ENCODE measurements at places on chromosomes 13 and 19.

DNA sequence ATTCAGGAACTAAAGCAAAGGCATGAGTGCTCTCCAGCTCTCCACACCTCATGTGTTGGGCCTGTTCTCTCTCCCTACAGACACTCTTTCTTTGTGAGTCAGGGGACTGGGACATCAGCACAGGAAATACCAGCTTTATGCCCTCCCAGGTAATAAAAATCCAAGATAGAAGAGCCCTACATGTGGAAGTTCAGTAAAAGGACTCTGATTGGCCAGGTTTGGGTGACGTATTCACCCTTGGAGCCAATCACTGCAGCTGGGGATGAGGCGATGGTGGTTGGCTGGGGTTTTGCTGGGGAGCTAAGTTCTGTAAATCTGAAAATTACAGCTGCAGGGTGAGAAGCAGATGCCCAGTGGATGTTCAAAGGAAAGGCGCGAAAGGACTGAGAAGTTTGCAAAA lies 32.5 kb downstream of the CCDC70 start:
- DNase-seq = no peak

- DNase-seq = no peak
These were observed 577 bp downstream of the ZNF181 start for GRCh38 chr19:34734537-34735103.

- no peak for DNase-seq
These were observed 105.8 kb downstream of the SOX1 start for GRCh38 chr13:112172641-112173251.

DNA sequence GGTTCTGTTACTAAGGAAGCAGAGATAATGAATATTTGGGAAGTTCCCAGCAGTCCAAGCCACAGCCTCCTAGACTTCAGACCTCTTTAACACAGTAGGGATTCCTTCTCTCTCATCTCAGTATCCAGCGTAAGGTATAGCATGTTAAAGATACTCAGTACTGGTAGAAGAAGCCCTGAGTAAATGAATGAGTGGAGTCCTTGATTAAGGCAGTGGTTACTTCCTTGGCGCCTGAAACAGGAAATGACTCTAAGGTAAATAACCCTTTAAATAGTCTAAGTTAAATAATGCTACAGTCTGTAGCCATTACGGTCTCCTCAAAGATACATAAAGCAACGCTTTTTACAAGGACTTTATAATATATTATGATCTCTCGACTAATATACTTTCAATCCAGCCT lies 650.8 kb upstream of the MIR17HG start:
- DNase-seq = no peak

DNA sequence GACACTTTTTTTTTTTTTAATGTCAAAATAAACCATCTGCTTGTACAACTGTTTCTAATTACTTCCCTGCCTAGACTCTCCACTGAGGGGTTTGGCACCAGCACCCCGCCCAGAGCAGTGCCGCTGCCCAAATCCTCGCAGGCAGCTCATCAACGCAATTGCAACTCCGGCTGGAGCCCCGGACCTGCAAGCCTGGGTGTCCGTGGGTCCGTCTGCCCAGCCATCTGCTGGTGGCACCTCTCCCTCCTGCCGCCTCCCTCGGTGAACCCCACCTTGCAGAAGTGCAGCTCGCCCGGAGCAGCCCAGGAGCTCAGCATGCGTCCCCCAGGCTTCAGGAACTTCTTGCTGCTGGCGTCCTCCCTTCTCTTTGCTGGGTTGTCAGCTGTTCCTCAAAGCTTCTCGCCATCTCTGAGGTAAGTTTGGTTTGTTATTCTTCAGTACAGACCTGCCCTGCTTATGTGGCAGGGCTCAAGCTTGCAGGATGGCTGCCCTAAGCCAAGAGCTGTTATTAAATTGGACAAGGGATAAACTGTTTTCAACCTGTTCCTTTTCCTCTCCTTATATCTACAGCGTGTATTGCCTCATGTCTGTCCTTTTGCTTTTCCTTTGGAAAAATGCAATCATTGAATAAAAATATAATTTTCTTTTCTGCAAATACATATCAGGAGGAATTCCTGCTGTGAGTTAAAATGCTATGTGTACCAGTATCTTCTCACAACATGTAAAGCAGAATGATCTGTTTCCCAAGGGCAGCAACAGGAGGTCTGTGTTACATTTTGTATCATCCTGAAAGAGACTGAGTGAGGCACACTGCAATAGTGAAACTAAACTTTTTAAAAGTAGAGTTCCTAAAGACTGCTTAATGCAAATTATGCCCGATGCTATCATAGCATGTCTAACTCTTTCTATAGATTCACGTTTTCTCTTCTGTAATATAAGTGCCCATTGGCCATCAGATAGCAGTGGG lies at the start of gene ITGBL1:
Gene ITGBL1 (plus strand): TSS at position 157 of the 967 bp plus-strand sequence. CDS start 159 bp downstream, at position 316.
- no peak for DNase-seq

DNA sequence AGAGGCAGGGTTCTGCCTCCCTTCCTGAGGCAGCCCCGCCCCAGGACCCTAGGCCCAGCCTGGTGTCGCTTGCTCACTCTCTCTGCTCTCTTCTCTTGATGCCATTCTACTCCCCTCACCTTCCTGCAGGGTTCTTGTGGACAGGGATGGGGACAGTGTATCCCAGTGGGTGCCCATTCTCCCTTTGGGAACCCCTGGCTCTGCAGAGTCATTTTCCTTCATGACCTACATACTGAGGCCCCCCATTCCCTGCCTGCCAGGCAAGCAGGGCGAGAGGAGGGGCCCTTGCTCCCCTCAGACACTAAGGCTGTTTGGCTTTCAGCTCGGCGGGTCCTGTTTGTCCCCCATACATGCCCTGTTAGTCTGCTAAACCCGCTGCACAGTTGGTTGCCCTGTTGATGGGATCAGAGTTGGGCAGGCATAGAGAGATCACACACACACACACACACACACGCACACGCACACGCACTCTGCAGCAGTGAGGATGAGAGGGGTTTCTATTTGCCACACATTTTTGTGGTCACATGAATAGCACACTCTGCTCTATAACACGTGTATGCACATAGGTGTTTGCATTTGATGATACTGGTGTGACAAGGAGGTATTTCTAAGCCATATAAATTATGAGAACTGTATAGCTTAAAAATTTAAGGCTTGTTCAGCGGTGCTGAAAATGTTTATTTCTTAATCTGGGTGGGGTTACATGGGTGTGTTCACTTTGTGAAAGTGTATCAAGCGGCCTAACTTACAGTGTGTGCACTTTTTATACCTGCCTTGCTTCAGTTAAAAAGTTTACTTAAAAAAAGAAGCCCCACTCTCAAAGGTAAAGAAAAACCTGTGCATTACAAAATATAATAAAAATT lies 20.3 kb downstream of the NFIX start:
- DNase-seq = no peak

GRCh38 chr19:10812902-10813404 lies 23.1 kb downstream of the TMED1 start:
- DNase-seq = peak; percentile 90

GRCh38 chr13:30787738-30788525 lies 52.6 kb downstream of the ALOX5AP start:
- DNase-seq = no peak

DNA sequence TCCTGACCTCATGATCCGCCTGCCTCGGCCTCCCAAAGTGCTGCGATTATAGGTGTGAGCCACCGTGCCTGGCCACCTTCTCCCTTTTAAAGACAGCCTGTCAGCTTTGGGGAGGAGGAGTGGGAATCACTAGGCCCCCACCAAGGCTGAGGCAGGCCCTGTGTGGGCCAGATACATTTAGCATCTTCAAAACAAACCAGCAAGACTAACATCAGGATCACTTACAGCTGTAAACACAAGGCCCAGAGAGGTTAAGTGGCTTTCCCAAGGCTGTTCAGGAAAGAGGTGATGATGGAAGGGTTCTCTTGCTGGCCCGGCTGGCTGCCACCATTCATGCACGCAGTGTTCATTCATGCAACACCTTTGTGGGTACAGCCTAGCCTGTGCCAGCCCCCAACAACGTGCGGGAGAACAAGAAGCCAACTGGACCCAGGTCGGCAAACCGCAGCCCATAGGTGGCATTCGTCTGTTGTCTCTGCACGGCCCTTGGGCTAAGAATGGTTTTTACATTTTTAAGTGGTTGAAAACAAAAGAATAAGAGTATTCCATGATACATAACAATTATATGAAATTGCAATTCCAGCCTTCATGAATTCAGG lies 23.0 kb downstream of the IER2 start:
- no peak for DNase-seq

DNA sequence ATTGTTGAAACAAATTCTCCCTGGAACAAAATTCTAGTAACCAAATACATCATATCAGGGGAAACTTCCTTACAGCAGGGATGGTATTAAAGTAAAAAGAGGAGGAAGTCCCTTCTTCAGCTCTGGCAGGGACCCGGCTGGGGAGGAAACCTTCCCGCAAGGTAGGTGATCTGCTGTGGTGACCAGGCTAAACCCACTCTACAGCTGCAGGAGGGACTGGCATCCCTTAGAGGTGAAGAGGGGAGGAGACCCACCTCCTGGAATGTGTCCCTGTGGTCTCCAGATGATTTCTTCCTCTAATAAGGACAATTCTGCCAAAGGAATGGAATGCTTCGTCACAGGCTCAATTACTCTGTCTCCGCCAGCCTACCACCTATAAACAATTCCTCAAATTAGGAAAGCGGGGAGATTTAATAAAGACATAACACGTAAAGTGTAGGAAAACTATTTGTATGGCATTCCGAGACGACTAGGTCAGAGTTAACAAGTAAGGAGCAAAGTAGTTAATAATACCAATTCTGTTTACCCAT lies 637 bp upstream of the PDS5B start:
- DNase-seq = no peak

DNA sequence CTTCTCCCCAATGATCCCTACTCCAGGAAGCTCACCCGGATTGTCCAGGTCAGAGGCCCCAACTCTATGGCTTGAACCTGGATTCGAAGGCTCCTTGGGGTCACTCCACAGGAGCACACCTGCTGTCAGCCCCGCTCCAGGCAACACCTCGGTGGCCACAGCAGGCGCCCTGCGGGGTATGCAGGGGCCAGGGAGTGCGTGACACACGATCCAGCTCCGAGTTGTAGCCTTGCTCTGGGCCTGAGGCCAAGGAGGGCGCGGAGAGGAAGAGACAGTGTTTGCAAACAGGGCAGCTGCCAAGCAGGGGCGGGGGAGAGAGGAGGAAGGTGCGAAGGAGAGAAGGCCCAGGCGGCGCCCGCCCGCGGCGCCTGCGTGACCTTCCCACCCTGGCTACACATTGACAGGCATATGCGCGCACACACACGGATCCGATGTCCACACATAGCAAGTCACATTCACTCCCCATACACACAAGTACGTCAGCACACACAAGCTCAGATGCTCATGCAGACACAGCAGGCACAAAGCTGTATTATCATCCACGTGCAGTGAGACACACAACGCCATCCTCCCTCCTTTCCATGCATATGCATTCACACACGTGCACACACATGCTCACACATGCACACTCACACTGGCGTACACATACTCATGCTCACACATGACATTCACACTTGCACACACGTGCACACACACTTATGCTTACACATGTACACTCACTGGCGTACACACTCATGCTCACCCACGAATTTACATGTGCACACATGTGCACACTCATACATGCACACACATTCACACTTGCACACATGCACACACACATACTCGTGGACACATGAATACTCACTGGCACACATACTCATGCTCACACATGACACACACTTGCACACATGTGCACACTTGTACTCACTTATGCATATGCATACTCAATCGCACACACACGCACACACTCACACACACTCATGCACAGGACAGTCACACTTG lies 10.4 kb downstream of the SBK2 start:
- peak; percentile 60 for DNase-seq

GRCh38 chr13:38180670-38181069 lies 169.0 kb upstream of the UFM1 start:
- DNase-seq = no peak

All from GDM1 (cell line).